ENCODE measurements at places on chromosomes 7 and 10.
A peak's percentile ranks its signal among the peaks of the same experiment; 100 is the strongest.

DNA sequence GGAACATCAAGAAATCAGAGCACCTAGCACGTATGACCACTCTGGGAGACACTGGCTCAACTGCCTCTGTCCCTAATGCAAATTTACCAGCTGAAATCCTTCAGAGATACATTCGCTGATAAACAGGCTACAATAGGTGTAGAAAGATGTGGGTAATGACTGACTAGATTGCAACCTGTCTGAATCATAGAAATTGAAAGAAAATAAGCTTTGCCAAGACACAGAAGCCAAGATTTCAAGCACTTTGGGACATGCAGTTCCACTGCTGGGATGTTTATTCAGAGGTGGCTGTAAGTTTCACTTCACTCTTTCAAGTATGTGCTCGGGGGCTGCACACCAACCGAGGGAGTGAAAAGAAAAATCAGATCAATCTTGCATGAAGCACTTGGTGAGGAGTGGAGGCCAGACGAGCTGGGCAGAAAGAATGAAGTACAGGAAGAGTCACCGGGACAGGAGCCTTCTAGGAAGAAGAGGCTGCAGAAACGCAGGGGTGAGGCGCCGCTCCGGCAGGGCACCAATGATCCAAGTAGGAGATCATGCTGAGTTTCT, 276.7 kb downstream of the PARD3 start:
- DNase-seq, result no peak

DNA sequence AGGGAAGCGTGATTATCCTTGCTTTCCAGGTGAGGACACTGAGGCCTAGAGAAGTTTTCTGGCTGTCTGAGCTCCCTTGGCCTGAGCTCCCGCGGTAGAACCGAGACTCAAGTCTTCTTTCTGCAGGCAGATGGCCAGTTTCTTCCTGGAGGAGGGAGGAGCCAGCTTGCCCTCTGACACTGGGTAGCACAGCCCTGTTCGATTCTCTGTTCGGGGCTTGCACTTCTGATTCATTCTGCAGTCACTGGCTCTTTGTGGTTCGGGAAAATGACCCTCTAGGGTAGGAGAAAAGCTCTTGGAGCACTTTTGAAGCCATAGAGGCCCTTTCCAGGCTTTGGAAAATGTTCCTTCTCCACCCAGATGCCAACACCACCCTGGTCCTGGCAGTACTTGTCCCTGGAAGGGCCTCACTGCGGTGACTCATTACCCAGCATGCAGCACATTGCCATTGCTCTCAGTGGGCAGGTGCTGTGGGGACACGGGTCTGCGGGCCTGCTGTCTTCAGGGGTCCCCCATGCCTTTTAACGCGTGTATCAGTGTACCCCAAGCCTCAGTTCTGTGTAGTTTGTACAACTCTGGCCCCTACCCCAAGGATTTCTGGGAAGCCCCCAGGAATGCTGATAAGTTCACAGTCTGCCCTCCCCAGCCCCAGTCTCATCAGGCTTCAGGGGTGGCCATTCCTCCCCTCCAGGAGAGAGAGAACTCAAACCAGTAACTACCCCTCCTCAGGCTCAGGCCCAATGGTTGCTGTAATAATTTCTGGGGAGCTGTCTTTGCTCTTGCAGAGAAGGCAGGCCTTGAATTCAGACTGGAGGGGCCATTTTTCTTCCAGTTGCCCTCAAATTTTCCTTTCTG, 11.9 kb downstream of the CHST3 start:
- DNase-seq, result no peak

DNA sequence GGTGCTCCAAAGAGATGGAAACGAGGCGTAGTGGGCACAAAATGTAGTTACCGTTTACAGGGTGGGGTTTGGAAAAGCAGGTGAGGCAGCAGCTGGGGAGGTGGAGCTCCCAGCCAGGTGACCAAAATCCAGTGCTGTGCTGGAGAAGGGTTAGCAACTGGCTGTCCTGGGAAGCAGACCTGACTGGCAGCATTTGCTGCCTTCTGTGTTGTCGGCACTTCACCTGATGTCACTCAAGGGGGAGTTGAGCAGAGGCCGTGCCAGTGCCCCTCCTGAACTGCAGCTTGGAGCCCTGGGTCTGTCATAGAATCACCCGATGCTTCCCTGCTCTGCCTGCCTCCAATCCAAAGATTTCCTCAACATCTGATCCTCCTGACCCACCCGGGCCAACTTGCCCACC, 12.8 kb downstream of the GCK start:
- no peak for DNase-seq

DNA sequence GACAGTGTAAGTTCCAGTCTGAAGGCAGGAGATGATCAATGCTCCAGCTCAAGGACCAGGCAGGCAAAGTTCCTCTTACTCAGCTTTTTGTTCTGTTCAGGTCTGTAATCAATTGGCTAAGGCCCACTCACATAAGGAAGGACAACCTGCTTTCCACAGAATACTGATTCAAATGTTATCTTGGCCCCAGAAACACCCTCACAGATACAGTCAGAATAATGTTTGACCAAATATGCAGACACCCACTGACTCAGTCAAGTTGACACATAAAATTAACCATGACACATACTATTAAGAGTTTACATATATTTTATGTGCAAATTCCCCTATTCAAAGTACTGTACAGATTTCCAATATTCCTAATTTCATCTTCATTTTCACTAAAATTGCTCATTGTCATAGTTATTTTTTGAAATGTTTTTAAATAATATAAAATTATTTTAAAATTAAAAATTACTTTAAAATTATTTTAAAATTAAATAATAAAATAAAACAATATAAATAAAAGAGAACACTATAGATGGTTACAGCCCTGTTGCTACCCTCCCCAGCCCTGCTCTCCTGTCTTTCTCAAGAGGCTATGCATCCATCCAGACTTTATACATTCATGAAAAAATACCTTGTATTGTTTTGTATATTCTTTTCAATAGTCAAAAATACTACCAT, 59.4 kb downstream of the RAB11FIP2 start:
- no peak for DNase-seq

GRCh38 chr10:91711885-91712680, 79.2 kb upstream of the PPP1R3C start:
- DNase-seq, result no peak

DNA sequence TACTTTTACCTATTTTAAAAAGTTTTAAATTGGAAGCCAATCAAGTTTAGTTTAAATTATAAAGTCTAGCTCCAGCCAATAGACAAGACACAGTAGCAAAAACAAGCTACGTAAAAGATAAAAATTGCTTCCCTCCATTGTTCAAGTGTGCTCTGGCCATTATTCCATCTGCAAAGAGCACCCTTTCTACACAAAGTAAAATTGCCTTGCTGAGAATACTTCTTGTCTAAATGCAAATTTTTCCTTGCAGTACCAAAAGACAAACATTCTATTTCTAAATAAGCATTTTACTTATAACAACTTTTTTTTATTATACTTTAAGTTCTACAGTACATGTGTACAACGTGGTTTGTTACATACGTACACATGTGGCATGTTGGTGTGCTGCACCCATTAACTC, 75.9 kb upstream of the ZNF746 start:
- no peak for DNase-seq

DNA sequence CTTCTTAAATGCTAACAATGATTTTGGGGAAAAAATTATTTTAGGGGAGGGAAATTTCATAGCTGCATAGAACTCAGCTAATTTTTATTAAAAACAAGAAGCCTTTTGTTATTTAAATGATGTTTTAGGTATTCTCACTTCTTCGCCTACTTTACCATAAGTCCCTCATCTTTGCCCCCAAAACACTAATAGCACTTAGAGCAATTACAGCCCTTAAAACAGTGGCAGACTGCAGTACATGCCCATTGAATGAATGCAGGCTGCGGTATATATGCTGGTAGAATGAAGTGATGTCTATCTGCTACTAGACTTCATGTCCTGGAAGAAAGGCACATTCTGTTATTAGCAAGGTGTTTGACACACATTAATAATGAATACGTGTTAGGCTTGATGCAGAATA, 2.9 kb upstream of the SPAG6 start:
- no peak for DNase-seq

DNA sequence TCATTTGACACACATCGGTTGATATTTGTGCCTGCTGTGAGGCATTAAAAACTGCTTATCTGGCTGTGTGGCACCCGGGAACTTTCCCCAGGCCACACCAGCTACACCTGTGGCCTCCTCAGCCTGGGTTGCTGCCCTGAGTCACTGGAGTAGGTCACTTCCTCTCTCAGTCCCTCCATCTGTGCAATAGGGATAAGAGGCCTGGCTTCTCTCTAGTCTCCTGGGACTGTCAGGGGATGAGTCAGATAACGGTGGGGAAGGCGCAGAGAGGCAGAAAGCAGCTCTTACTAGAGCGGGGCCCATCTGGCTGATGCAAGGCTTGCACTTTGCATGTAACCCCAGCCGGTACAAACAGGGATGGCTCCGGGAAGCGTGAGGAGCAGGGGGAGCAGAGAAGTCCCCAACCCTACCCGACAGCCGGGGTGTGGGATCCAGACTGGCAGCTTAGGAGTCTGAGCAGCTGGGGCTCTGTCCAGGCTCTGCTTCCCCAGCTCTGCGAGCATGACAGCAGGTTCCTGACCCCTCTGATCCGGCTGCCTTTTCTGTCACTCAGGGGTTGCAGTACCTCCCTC, 34.0 kb downstream of the DNAJB12 start:
- peak; percentile 89 for DNase-seq

DNA sequence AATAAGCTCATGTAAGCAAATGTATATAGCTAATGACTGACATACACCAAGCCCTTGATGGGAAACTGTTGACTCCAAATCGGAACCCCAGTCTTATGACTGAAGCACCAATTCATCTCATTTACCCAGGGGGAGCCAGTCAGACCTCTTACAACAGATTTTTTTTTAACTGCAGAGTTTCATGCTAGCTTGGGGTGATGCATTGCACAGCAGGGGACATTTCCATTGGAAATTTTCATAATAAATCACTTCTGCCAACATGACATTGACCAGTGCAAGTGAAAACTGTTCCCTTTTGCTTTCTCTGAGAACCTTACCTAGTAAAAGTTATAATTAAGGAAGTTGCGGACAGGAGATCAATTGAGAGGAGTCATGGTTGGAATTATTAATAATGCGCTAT, 137.0 kb upstream of the VWC2 start:
- no peak for DNase-seq

- DNase-seq, result no peak
These were observed 43.3 kb downstream of the LYZL1 start for GRCh38 chr10:29332061-29332760.

DNA sequence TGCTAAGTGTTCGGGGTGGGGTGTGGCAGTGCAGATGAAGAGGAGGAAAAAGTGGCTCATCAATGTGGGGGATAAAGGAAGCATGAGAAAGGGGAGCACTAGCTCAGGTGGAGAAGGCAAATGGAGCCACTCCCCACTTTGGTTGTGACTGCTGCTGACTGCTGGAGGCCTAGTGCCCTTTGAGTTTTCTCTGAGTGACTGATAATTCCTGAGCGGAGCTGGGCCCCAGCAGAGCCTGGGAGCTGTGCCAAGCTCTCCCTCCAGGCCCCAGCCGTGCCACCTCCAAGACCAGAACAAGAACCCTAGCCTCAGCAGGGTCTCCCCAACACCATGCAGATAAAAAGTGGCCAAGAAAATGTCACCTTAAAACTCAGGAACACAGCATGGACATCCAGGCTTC, 9.7 kb upstream of the RASSF4 start:
- no peak for DNase-seq

DNA sequence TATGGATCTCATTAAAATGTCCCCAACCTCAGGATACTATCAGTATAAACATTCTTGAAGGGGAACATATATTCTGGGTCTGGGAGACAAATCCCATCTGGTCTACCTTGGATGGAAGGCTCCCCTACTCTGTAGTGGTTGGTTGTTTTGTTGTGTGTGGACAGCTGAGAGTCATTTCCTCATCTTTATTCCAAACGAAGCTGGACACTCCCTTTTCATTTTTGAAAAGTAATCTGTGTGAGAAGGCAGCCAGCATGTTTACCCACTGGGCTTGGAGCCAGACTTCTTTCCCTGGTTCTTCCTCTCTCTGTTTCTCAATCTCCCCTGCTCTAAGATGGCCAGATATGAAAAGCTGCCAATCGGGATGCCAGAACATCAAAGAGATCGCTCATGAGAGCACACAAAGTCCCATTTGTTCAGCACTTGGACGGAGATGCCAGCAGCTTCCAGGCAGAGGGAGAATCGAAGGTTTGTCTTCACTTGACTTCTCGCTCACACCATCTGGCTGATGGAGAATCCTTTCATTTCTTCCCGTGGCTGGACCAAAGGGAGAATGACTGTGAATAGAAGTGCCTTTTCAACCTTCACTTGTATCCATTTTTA, 108.1 kb upstream of the AGR3 start:
- DNase-seq, result no peak

DNA sequence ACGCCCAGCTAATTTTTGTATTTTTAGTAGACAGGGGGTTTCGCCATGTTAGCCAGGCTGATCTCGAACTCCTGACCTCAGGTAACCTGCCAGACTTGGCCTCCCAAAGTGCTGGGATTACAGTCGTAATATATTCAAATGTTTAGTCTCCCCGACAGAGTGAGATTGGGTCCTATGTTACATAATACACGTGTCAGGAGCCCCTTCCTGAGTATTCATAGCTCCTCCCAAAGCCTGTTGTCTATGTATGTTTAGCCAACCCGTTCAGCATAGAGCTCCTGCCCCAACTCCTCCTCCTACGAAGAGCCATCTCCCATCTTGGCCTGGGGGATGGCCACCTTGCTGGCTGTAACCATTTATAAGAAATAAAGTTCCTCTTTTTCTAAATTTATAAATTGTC, 2.7 kb upstream of the PPP2R2D start:
- no peak for DNase-seq

DNA sequence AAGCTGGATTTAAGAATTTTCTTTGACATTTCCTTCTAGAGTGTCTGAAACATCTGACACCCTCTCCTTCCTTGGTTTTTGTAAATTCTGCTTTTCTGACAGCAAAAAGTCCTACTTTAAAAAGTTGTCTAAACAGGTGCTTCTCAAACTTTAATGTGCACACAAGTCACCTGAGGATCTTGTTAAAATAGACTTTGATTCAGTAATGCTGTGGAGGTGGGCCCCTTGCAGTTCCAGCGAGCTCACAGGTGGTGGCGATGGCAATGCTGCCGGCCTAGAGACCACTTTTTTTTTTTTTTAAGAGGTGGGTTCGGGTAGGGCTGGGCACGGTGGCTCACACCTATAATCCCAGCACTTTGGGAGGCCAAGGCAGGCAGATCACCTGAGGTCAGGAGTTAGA, 77.1 kb downstream of the ABCC2 start:
- no peak for DNase-seq

- no peak for DNase-seq
These were observed 23.3 kb downstream of the FZD1 start for GRCh38 chr7:91287371-91288084.

- DNase-seq, result no peak
These were observed 902.8 kb downstream of the LRMDA start for GRCh38 chr10:76334255-76334654.

- DNase-seq, result no peak
These were observed 261.4 kb downstream of the ADARB2 start for GRCh38 chr10:1475771-1476454.

All from NCI-H1436 (cell line).